DMS153 (cell line): ENCODE measurements at places on chromosomes 4 and X.
A peak's percentile ranks its signal among the peaks of the same experiment; 100 is the strongest.

GRCh38 chrX:31319586-31319985, 247.7 kb upstream of the FTHL17 start:
- no peak for DNase-seq

DNA sequence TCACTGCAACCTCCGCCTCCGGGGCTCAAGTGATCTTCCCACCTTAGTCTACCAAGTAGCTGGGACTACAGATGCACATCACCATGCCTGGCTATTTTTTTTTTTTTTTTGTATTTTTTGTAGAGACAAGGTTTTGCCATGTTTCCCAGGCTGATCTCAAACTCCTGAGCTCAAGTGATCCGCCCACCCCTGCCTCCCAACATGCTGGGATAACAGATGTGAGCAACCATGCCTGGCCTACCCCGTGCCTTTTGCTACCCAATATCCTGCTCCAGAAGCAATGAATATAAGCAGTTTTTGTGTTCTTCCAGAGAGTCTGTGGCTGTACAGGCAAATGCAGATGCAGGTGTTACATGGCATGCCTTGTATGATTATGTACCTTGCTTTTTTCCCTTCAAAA, 50.5 kb downstream of the TBC1D14 start:
- no peak for DNase-seq

- DNase-seq = no peak
These were observed 162.1 kb downstream of the CORIN start for GRCh38 chr4:47675806-47676205.

- DNase-seq = peak; percentile 41
These were observed 79.8 kb upstream of the GPM6A start for GRCh38 chr4:175891851-175892250.

DNA sequence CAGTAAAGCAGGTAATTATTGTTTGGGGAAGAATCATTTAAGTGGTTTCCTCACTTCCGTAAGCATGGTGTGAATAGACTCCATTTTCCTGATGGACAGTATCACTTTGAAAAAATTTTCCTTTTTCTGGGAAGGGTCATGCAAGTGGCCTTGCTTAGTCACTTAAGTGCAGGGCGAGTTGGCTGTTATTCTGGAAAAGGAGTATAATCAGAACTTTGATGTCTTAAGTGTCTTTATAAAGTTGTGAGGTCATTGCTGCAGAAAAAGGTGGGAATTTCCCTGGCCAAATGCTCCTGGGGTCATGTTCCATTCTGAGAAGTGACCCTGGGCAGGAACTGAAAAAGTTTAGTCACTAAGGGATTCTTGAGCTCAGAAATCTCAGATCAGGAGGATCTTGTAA, 146.1 kb upstream of the OTUD4 start:
- DNase-seq = no peak

GRCh38 chr4:28435314-28435713, 1574.7 kb downstream of the STIM2 start:
- no peak for DNase-seq

GRCh38 chr4:177569434-177569833, 127.2 kb upstream of the AGA start:
- no peak for DNase-seq

DNA sequence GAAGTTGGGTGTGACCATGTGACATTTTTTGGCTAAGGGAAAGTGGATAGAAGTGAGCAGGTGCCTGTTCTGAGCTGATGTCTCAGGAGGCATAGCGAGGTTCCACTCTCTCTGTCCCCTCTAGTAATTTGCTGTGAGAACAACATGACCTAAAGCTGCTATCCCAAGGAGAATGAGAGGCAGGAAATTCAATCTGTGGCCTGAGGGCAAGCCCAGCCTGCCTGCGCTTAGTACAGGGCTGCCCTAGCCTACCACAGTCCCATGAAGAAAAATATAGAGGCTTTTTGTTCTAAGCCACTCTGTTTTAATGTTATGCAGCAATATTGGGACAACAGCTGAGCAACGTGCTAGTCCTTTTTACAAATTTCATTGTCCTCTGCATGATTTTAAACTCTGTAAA, 193.1 kb downstream of the LDB2 start:
- no peak for DNase-seq

GRCh38 chrX:153688506-153688905, 780 bp downstream of the SLC6A8 start:
- no peak for DNase-seq

- DNase-seq = no peak
These were observed 163.2 kb downstream of the FRAS1 start for GRCh38 chr4:78220283-78220682.

GRCh38 chrX:69074726-69075125, 90.5 kb downstream of the PJA1 start:
- DNase-seq = no peak

DNA sequence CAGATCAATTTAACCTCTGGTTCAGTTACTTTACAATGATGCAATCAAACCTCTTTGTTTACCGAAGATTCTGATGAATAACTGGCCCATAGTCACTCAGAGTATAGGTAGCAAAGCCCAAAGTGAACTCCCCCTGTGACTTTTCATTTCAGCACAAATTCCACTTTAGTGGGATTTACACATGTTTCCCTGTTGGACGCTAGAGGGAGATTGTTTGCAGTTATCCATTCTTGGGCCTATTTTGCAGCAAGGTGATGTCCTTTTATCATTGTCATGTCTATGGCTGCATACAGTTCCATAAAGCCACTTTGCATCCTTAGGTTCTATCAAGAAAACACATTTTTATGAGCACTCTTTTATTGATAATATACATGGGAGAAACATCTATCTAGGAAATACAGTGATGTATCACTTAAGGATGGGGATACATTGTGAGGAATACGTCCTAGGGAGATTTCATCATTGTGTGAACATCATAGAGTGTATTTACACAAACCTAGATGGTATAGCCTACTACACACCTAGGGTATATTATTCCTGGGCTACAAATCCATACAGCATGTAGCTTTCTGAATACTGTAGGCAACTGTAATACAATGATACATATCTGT, 14.5 kb upstream of the DKK2 start:
- no peak for DNase-seq

DNA sequence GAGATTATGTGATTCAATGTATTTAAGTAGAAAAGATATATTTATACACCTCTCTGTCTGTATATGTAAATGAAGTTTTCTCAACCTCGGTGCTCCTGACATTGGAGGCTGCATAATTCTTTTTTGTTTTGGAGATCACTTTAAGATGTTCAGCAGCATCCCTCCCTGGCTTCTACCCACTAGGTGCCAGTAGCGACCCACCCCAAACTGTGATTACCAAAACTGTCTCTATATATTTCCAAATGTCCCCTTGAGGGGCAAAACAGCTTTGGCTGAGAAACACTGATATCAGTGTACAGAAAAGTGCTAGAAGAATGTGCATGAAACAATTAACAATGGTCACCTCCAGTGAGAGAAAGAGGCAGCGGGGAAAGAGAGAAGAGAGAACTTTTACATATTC, 51.2 kb downstream of the DCX start:
- DNase-seq = no peak

DNA sequence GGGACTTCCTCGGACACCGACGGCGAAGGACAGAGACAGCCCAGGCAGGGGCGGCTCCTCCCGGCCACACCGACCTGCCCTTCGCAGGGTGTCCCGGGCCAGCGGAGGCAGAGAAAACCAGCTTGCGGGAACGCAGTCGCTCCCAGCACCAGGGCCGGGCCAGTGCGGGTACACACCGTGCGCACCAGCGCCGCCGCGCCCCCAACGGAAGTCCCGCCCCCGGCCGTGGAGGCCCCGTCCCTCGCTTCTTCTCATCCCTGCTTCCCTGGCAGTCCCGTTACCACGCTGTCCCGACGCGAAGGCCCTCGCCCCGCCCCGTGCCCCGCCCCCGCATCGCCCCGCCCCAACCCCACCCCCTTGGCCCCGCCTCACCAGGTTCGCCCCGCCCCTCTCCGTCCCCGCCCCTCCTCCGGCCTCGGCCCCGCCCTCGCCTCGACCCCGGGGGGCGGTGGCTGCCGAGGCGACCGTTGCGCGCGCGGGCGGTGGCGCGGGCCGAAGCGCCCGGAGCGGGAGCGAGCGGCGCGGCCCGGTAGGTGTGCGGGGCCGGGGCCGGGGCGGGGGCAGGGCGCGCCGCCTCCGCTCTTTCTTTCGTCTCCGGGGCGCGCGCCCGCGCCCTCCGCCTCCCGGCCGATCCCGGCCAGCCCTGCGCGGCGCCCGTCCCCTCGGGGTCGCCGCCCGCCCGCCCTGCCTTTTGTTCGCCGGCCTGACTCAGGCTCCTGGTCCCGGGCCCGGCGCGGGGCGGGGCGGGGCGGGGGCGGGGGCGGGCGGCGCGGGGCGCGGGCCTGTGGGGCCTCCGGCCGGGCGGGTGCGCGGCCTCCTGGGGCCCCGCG, at the start of gene RGS12:
RGS12 (plus strand) TSS at position 451 of the 830 bp plus-strand sequence. CDS start 23,150 bp downstream, outside the sequence.
- DNase-seq = peak; percentile 56

DNA sequence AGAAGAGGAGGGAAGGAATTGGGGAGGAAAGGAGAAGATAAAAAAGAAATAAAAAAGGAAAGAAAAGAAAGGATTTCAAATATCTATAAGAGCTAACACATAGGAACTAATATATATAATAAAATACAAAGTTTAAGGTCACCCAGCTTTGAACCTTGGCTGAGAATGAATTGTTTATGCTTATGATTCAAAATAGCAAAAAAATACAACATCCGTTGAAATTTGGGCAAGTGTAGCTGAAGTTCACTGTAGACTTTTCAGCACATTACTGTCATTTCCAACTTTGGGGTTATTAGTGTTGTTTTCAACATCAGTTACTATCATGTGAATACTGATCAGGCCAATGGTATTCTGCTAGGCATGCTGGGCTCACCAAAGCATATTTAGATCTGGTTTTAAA, 395.2 kb upstream of the INTU start:
- DNase-seq = no peak

DNA sequence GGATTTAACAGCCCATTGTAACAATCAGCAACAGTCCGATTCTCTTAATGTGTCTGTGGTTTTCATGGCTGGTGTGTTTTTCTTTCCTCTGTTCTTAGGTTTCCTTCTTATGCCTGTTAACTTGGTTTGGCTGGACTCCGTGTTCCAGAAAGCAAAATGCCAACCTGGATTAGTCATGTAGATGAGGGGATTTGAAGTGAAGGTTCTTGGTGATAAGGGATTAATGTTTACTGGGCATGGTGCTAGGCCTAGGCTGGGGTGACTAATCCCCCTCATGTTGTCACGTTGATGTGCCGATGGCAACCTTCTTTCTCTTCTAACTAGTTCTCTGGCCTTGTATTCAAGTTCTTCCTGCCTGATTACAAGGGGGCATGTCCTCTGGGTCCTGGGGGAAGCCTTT, 85.9 kb downstream of the REPS2 start:
- DNase-seq = no peak

- DNase-seq = no peak
These were observed 137.7 kb downstream of the BTC start for GRCh38 chr4:74656596-74656995.
